ENCODE measurements at places on chromosomes 4 and X. TPM values are rescaled to one million over a fixed set of nuclear protein-coding genes. Genes with fewer than 3 reads are reported as not detected.

DNA sequence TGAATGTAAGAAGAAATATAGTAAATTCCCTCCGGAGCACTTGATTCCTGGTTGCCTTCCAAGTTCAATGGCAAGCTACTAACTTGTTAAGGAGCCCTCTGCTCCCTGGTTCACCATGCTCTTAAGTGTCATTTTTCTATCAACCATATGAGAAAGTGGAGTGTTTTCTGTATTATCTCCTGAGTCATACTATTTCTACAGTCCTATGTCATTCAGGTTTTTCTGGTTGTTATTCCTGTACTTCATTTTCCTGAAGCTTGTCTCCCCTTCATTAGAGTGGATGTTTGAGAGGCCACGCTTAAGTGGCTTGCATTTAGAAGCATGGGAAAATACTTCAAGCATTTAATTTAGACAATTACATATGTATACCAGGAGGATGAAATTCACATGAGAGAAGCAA lies 14.7 kb upstream of the EPGN start:
- H3K36me3 ChIP-seq, result no peaks in the 10 kb centered on the region
- H3K4me1 ChIP-seq, result no peaks in the 10 kb centered on the region
- DNase-seq, result no peak

GRCh38 chr4:41405464-41406112 lies 132.4 kb upstream of the LIMCH1 start:
- no peaks in the 10 kb centered on the region for H3K4me1 ChIP-seq

DNA sequence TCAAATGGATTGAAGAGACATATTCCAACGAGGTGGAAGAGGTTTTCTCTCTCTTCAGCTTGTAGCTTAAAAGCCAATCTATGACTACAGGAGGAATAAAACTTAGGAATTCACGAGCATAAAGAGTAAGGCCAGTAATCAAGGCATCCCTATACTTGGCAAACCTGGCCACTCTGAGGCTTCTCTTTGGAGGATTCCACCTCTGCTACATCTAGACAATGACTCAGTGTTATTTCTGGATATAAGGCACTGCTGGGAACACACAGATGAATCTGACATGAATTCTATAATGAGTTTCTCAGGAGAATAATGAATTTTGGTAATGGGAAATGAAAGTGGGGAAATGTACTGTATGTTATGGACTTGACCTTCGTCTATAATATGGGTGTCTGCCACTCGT lies 1015.8 kb upstream of the FTHL17 start:
- no peaks in the 10 kb centered on the region for H3K27me3 ChIP-seq
- H3K27ac ChIP-seq, result no peak overlapping the region
- H3K4me3 ChIP-seq, result no peak overlapping the region

DNA sequence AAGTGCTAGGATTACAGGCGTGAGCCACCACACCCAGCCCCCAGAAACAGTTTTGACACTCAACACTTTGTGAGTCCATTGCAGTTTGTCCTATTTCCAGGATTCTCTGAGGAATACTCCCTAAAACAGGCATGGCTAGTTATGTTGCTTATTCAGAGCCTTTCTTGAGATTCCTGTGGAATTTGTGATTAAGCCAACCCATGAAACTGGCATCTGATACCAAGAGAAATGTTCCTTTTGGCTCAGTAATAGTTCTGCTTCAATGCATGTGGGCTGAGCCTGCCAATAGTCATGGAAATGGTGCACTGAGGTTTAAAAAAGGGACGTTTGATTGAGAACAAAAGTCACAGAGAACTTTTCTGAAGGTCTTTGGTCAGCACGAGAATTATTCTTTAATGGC lies 241.7 kb downstream of the PPP1R2C start:
- H3K36me3 ChIP-seq, result no peaks in the 10 kb centered on the region
- no peaks in the 10 kb centered on the region for H3K4me1 ChIP-seq
- H3K27me3 ChIP-seq, result peaks cover 28% of the 10 kb centered on the region

DNA sequence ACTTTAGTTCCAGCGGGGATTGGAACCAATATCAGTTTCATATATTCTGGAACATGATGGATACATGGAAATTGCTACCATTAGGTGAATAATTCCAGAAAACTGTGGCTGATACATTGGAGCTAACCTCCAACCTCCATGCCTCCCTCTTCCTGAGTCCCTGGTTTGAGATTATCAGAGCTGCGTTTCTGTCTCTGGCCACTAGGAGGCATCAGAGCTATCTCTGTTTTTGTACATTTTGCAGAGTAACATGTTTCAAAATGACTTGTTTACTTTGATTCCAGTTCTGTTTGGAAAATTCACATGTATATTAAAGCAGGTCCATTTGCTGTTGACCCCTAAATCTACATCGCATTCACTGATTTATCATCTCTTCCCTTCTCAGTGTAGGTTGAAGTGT lies 2.4 kb upstream of the RAB40AL start:
- no peaks in the 10 kb centered on the region for H3K36me3 ChIP-seq
- no peak overlapping the region for H3K4me3 ChIP-seq
- DNase-seq, result no peak
- H3K4me1 ChIP-seq, result no peaks in the 10 kb centered on the region
- H3K27ac ChIP-seq, result no peak overlapping the region

DNA sequence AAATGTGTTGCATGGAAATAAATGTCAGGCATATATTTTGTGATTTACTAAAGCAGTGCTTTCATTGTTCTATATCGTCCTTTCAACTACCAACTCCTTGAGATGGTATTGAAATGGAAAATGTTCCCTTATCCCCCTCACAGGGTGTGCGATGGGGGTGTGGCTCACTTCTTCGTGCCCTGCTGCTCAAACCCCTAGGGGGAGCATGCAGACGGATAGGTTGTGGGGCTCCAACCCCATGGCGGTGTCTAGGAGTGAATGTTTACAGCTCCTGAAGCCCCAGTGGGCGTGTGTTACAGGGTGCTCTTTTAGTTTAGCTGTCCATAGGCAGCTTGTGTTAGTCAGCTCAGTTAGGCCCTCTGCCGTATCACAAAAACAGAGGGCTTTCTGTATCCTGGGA lies 287.7 kb upstream of the EMCN start:
- no peaks in the 10 kb centered on the region for H3K27me3 ChIP-seq
- H3K27ac ChIP-seq, result no peak overlapping the region
- H3K4me3 ChIP-seq, result no peak overlapping the region
- H3K36me3 ChIP-seq, result no peaks in the 10 kb centered on the region

DNA sequence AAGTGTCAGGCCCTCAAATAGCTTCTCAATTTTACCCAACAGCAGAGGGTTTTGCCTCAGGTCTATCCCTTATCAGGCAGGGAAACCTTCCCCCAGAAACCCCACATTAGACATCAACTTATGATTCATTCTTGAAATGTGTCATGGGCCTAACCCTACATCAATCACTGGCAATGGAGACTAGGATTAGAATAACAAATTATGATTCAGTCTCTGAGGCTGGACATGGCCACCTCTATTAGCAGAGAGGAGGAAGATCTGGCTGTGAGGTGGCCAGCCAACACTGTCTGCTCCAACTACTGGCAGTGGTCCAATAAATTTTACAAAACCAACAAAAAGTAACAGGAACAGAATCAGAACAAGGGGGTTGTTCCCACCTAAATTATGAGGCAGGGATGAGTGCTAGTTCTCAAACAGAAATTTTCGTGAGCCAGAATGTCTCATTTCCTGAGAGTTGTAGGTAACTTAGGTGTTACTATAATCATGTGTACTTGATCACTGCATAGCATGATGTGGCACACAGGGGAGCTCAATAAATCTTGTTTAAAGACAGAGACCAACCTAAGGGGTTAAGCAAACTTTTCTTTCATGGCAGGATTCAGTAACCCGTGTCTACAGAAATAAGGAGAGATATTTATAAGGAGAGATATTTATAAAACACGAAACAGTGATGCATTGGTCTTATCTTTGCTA lies 126.8 kb downstream of the NFKB1 start:
- no peaks in the 10 kb centered on the region for H3K27me3 ChIP-seq
- H3K27ac ChIP-seq, result no peak overlapping the region
- no peak overlapping the region for H3K4me3 ChIP-seq
- H3K4me1 ChIP-seq, result no peaks in the 10 kb centered on the region
- no peaks in the 10 kb centered on the region for H3K36me3 ChIP-seq

DNA sequence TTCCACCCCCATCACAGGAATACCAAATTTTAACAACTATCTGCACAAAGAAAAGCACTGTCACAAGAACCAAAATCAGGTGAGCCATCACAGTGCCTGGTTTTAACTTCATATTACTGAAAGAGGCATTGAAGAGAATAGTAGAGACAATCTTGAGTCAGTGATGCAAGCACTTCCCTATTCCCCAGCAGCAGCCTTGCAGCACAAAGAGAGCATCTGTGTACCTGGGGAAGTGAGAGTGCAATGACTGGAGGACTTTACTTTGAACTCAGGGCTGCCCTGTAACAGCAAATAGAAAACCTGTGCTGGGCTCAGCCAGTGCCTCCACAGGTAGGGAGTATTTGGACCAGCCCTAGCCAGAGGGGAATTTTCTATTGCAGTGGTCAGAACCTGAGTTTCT lies 361.8 kb downstream of the TEX13C start:
- H3K4me1 ChIP-seq, result no peaks in the 10 kb centered on the region
- no peak for DNase-seq
- H3K27me3 ChIP-seq, result peaks cover 3% of the 10 kb centered on the region
- no peak overlapping the region for H3K27ac ChIP-seq

Gene FDCSP
- total RNA-seq, result 78.2 TPM

Gene ATP6AP1
- 57.1 TPM for total RNA-seq

Gene FOXP3
- total RNA-seq, result not detected

Gene XAGE1A
- total RNA-seq, result not detected

Gene HSFX3
- total RNA-seq, result not detected

Gene RGN
- total RNA-seq, result 3.8 TPM
